Lower lobe of right lung (tissue), 2 donors: ENCODE measurements at places on chromosomes 6 and 20. TPM values are rescaled to one million over a fixed set of nuclear protein-coding genes. Genes with fewer than 3 reads are reported as not detected.

Gene ARG1
- 4.0 TPM for total RNA-seq

Gene DST
- 327 TPM for total RNA-seq

Gene CLDN20
- not detected for total RNA-seq

DNA sequence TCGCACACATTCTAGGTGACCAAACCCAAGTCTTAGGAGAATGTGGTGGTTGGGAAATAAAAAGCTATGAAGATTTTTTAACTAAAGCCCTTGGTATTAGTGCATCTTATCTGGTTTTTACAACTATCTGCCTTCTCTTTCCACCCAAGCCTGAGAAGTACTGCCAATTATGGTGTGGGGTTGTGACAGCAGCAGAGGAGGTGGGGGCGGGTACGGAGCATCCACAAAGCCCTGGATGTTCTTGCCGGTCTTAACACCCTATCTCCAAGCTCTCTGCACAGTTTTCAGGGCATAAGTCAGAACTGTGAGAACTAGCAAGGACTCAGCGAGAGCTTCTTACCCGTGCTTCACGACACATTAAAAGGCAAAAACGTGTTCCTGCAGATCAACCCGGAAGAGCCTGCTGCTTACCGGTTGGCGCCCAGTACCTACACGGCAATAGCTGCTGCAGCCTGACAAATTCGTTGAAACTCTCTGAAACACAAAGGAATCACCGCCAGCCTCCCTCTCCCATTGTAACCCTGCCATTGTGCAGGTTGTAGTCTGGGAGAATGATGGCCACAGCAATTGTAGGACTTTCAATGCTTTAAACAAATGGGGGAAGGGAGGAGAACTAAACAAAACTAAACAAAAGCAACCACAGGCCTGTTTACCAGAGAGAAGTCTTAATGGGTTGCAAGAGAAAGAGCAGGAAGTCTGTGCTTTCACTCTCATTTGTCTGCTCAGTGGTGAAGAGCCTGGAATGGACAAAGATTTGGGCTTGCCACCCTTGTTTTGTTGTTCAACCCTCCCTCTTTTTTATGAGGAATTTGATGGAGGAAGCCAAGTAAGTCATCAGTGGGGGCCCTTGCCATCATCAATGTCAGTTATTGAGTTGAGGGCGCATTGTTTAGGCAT lies 461.0 kb upstream of the JARID2 start:
- DNase-seq: no peak

- no peak for DNase-seq
These were observed 12.0 kb upstream of the GMDS start for GRCh38 chr6:2257363-2257762.

Gene IL20RA
- total RNA-seq: 10.9 TPM
